ENCODE measurements at places on chromosomes 13 and 19.

DNA sequence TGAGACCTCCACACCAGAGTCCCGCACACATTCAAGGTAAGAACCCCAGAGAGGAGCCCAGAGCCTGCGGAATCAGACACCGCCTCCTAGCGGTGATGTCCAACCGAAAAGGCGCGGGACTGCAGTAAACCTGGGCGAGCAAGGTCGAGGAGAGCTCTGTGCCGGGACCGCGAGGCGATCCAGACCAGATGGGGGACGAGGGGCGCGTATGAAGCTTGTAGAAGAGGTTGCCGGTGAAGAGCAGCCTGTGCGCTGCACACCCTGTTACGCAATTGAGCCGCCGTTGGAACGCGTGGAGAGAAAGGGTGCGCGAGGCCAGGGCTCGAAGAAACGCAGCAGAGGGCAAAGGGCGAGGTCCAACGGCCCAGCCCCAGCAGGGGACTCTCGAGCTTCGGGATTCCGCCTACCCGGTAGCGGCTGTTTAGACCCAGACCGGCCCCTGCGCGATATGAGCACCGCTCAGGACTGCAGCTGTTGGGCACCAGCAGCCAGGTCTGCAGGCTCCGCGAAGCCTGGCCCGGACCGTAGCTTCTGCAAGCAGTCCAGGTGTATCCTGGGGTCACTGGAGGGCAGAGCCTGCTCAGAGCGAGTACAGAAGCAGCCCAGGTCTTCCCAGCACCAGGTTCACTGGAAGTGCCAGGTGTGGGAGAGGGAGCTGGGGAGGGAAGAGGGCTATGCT, 65.9 kb upstream of the ZNF599 start:
- no peak for DNase-seq

- DNase-seq = no peak
Observed at GRCh38 chr13:42967660-42968059, 24.4 kb downstream of the EPSTI1 start.

GRCh38 chr19:33726756-33727155, 69.9 kb upstream of the KCTD15 start:
- DNase-seq = no peak

- DNase-seq = no peak
Observed at GRCh38 chr13:113559061-113559460, 25.5 kb upstream of the TFDP1 start.
